Epithelial cell of proximal tubule (primary cell): ENCODE measurements at places on chromosomes 4 and X. TPM values are rescaled to one million over a fixed set of nuclear protein-coding genes. Genes with fewer than 3 reads are reported as not detected.

Gene CCDC149
- 2.6 and 2.8 TPM in 2 replicates for total RNA-seq

Gene CNKSR2
- total RNA-seq, result 1.4 and 3.4 TPM in 2 replicates

Gene SPANXC
- total RNA-seq, result not detected in 2 replicates

Gene HMGB3
- 42.3 and 43.2 TPM in 2 replicates for total RNA-seq

Gene NR3C2
- total RNA-seq, result 0.98 and 1.5 TPM in 2 replicates

GRCh38 chr4:118962540-118962939, 73.9 kb downstream of the SYNPO2 start:
- no peak for DNase-seq

- DNase-seq, result no peak
These were observed 38.4 kb upstream of the ZNF518B start for GRCh38 chr4:10495651-10496050.

DNA sequence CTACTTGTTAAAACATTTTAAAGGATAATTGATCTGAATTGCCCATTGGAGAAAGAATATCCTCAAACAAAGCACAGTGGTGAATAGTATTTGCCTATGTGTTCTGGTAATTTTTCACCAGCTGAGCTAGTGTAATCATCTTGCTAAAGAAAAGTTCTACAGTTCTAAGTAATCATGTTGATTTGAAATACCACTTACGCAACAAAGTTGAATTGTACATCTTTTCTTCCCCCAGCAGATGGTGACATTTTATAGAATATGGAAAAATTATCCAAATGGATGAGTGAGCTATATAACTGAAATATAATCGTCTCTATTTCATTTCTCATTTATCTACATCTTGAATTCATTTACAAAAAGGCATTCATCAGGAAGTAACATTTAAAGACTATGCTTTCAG, 9.7 kb upstream of the ZNF674 start:
- DNase-seq, result no peak

DNA sequence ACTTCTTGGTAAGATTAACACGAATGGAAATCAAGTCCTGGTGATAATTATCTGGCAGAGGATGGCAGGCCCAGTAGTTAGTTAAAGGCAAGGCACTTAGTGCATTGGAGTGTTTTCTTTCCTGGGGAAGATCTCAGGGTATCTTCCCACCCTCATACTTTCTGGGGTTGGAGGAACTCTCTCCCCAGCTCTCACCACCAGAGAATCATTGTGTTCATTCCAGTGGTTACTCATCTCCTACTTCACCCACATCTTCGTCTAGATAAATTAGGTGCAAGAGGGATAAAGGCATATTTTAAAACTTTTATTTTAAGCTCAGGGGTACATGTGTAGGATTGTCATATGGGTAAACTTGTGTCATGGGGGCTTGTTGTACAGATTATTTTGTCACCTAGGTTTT, 67.5 kb upstream of the SH3RF1 start:
- DNase-seq, result no peak

- DNase-seq, result no peak
These were observed 246.6 kb downstream of the OPHN1 start for GRCh38 chrX:68186552-68187262.

DNA sequence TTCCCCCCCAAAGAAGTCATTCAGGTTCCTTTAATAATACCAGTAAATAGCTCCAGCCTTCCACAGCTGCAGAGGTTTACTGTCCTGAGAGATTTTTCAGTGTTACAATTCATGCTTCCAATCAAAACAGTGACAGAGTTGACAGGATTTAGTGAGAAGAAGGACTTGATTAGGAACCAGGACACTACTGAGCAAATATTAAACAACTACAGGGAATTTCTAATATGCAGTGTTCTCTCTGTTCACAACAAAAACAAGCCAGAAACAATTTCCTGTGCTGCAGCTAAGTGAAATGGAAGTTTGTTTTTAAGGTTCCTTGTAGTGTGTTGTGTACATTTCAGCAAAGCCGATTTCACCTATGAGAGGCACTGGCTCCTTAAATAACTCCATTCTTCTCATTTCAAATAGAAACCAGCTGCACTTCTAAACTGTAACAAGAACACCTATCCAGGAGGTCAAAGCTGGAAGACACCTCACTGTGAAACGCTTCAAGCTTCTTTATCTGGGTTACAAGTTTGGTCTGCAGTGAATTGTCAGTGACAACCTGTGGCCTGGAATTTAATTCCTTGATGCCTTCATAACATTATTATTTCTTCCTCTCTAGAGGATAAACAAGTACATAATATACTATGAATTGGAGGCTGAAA, 149.3 kb downstream of the RASL11B start:
- no peak for DNase-seq

DNA sequence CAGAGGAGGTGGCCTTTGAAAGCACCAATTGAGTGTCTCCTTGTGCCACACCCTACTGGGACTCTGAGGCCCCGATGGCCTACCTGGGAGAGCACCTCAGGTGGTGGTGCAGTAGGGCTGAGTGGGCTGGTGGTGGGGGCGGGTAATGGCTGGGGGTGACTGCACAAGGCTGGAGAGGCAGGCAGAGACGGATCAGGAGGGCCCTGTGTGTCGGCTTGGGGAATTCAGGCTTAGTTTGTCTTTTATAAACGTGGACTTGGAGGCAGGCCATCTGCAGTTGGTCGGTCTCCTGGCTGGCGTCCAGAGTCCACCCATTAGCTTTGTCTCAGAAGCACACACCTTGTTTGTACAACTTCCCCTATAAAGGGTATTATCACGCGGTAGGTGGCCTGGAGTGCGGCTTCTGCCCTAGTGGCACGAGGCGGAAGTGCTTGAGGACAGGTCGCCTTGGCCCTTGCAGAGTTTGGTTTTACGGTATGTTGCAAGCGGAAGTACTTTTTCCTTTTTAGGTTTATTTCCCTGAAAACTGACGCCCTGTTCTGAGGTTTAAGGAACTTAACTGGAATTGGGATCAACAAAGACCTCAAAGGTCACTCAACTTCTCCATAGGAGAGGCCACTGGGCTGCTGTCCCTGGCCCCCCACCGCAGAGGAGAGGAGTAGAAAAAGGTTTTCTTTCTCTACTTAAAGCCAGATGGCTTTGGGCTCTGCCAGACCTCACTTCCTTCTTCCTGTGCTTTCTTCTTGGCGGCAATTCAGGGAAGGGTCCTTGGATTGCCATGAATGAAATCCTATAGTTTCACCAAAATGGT, 8.0 kb downstream of the TBC1D14 start:
- DNase-seq, result peak; percentile 31

DNA sequence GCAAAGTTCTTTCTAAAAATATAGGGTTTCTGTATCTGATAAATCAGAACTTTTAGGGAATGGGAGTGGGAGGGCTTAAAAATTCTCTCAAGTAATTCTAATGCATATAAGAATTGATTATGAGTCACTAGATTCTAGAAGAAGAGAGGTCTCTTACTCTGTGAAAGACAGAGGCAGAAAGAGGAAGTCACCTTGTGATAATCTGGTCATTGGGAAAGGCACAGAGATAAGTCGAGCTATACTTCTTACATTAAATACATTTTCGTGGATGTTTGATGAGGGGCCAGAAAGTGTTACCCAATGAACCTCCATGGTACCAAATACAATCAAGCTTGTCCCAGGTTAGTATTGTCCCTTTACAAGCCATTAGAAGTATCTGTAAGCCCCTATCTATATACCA, 134.4 kb downstream of the MAD2L1 start:
- no peak for DNase-seq

- no peak for DNase-seq
These were observed 36.7 kb upstream of the KLHL13 start for GRCh38 chrX:118153270-118153669.

- DNase-seq, result no peak
These were observed 26.8 kb downstream of the SLC39A8 start for GRCh38 chr4:102318526-102318925.

GRCh38 chrX:146278381-146278780, 460.8 kb downstream of the SLITRK2 start:
- no peak for DNase-seq

- no peak for DNase-seq
These were observed 121.6 kb upstream of the EPHA5 start for GRCh38 chr4:65791812-65792308.

DNA sequence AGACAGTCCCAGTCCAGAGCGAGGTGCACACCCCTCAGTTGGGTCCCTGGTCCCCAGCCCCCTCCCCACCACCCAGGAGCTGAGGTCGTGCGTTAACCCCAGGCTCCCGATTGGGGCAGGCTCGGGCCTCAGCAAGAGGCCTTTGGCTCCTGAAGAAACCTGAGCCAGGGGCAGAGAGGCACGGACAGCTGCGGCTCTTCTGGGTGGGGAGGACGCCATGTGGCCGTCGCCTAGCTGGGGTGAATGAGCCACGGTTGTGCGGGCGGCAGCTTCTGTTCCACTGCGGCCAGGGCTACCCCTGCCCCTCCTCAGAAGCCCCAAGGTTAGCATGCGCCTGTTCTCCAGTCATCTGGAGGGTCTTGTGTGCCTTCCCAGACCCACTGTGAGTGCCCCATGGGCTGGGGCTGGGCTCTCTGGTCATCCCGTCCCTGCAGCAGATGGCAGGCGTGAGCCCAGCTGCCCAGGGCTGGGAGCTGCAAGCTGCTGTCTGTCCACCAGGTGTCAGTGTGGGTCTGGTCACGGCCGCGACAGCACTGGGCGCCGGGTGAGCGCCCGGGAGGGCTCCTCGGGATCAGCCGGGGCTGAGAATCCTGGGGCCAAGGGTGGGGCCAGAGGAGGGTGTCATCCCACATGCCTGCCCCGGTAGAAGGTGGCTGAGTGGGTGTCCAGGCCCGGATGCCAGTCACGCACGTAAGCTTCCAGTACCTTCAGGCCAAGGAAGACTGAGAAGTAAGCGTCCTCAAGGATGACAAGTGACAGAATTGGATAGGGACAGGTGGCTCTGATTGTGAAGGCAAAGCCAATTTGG, 21.9 kb downstream of the ATP2B3 start:
- DNase-seq, result no peak

GRCh38 chr4:38166082-38166481, 205.9 kb downstream of the PTTG2 start:
- DNase-seq, result no peak

- no peak for DNase-seq
These were observed 3.2 kb downstream of the SPRY1 start for GRCh38 chr4:123399627-123400358.

GRCh38 chr4:67452100-67452845, 93.0 kb downstream of the CENPC start:
- DNase-seq, result no peak

DNA sequence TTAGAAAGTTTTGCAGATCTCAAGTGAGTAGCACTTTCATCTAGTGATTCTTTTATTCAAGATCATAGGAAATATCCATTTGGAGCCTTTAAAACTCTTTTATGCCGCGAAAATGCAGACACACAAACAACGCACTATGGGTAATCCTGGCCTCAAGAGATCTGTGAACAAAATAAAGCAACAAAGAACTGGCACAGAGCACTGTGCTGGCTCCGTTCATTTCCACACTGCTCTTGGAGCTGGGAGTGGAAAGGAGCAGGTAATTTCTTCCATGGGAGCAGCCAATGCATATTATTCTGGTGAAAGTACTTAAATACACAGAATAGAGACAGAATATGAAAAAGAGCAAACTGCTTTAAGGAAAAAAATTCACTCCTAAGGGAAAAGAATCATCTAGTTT, 172.7 kb upstream of the FRG1 start:
- DNase-seq, result no peak

DNA sequence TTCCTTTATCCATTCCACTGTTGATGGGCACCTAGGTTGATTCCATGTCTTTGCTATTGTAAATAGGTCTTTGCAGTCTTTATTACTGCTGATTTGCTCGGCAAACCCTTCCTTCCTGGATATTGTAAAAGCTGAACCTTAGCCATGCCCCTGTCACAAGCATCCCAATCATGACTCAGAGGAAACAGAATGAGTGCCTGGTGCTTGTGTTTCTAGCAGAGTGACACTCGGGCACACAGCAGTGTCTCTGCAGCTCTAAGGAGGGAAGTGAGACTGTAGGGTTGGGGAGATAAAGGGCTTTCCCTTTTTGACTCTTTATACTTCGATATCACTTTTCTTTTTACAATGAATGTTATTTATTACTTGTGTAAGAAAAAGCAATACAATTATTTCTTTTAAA, 83.3 kb downstream of the AKAP4 start:
- no peak for DNase-seq

DNA sequence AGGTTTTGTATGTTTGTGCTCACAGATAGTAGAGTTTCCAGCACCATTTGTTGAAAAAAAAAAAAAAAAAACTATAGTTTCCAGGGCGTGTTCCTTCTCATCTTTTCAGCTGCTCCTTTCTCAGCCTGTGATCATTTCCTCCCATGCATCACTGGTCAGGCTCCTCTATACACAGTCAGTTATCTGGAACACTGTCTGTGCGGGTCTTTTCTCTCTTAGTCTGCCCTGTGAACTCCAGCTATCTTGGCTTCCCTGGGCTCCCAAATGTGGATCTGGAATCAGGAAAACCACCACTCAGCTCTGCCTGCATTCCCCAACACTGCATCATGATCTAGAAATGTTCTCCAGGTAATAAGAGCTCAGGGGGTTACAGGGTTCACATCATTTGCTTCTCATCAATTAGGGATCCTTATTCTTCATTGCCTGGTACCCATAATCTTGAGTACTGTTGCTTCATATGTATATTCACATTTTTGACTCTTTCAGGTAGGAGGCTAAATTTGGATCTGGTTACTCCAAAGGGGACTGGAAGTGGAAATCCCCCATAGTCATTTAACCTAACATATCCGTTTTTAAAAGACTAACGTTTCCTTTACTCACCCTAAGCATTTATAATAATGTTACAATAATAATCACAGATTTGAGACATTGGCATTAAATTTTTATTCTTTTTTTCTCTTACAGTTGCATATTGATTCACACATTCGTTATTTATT, 221.8 kb upstream of the KLF3 start:
- DNase-seq, result no peak

- DNase-seq, result peak; percentile 64
These were observed 44.1 kb upstream of the SH3RF1 start for GRCh38 chr4:169314906-169315305.

DNA sequence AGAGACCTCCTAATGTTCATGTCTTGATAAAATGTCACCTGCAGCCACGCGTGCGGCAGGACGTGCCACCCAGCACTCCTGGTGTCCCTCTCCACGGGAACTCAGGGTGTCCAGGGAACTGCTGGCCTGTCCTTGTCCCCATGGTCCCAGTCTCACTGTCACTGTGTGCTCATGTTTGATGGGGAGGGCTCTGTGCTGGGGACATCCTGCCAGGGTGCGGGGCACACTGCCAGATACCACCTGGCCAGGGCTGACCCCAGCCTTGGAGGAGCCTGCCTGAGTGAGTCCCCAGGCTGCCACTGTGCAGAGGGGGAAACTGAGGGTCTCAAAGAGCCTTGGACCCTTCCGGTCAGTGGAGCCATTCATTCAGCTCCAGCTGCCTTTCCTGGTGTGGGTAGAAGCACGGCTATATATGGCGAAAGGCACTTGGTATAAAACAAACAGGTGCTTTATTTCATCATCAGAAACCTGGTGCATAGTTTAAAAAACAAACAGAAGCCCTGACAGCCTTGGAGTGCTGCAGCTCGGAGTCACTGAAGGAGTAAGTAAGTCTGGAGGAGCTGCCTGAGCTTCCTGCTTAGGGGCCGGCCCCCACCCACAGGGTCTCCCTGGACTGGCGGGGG, 33.0 kb downstream of the NOP14 start:
- DNase-seq, result no peak
